ENCODE measurements at places on chromosomes 12 and 14.
A peak's percentile ranks its signal among the peaks of the same experiment; 100 is the strongest.

DNA sequence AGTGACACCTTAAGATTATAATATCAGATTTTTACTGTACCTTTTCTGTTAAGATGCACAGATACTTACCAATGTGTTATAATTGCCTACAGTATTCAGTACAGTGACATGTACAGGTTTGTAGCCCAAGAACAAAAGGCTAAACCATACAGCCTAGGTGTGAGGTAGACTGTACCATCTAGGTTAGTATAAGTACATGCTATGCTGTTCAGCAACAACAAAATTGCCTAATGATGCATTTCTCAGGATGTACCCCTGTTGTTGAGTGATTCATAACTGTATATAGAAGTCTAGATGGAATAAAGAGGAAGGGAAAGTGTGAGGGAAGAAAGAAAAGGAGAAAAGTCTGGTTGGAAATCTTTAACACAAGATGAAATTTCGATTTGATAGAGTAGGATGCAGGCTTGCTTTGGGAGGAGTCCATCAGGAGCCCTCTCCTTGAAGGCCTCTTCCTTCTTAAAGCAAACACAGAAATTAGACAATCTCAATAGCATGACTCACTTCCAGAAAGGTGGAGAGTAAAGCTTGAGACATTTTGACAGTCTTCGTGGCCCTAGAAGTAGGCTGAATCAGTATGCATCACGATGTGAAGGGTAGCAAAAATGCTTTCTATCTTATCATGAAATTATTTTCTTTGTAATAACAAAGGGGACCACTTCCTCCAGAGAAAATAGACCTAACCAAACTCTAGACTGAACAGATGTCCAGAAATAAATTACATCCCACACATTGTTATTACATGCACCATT is 191.5 kb downstream of the SYT1 start:
- DNase-seq = no peak

DNA sequence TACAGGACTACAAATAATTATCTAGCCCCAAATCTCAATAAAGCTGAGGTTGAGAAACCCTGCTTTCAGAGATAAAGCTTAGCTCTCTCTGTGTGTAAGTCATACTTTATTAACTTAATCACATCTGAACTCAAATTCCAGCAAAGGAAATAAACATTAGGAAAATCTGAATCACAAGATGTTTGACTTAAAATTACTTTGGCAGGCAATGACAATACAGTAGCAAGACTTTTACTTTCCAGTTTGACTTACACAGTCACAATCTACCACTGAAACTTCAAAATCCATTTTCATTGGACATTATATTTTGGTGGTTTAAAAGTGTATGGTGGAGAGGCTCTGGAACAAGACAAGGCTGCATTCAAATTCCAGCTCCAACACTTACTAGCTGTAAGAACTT is 11.4 kb downstream of the TMEM116 start:
- DNase-seq = no peak

- peak; percentile 33 for DNase-seq
These were observed 4.1 kb upstream of the SERPINA1 start for GRCh38 chr14:94392510-94392935.

DNA sequence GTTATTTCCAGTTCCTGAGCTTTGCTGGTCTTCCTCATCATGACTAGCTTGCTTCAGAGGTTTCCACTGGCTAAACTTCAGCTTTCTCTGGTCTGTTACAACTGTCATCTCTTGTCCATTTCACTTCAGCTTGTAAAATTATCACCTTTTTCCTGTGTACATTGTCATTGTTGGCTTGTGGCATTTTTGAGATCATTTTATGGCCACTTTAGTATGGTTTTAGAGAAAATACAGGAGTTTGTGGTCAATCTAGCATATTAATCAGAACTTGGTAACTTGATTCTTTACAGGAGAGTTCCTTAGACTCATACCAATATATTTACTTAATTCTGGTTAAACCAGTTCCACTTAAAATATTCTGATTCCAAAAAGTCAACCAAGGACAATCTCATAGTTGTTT is 235.9 kb upstream of the KITLG start:
- no peak for DNase-seq

- no peak for DNase-seq
These were observed 37.5 kb downstream of the ZFC3H1 start for GRCh38 chr12:71626098-71626497.

DNA sequence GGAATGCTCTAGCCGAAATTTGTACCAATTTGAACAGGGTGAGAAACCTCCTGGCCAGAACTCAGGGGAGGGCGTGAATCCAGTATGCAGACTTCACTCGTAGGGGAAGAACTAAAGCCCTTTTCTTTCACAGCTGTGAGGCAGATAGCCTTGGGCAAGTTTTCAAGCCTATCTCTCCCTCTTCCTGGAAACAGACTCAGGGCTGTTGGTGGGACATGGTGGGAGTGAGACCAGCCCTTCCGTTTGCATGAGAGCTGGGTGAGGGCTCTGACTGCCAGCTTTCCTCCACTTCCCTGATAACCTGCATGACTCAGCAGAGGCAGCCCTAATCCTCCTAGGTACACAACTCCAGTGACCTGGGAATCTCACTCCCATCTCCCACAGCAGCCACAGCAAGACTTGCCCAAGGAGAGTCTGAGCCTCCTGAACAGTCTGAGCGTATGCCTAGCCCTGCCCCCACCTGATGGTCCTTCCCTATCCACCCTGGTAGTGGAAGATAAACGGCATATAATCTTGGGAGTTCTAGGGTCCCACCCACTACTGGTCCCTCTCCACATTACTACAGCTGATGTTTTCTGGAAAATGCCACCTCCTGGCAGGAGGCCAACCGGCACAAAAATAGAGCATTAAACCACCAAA is 170.1 kb upstream of the AMIGO2 start:
- DNase-seq = no peak

GRCh38 chr12:109880938-109881337 is 597 bp upstream of the GLTP start:
- DNase-seq = no peak

- no peak for DNase-seq
These were observed 84.5 kb upstream of the CDKN3 start for GRCh38 chr14:54312166-54312801.

DNA sequence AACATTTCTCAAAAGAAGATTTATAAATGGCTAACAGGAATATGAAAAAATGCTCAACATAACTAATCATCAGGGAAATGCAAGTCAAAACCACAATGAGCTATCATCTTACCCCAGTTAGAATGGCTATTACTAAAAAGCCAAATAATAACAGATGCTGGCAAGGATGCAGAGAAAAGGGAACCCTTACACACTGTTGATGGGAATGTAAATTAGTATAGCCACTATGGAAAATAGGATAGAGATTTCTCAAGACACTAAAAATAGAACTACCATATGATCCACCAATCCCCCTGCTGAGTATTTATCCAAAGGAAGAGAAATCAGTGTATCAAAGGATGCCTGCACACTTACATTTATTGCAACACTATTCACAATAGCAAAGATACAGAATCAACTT is 58.3 kb downstream of the GUCY2C start:
- DNase-seq = no peak

DNA sequence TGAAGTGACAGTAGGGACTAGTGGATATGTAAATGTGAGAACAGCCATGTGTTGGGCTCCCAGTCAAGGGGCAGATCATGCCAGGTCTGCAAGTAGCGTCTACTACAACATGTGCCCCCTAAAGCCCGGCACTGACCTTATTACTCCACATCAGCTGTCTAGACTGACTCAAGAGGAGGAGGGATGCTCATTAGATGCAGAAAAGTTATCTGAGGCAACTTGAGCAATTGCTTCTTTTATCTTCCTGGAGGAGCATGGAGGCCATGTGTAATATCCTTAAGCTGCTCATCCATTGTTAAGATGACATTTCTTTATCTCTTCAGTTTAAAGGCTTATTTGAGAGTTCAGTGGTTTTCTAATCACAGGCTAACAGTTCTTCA is 404.7 kb upstream of the FLRT2 start:
- DNase-seq = no peak

GRCh38 chr12:92417373-92417772 is 271.7 kb upstream of the BTG1 start:
- DNase-seq = no peak

Data from CD4-positive, alpha-beta T cell treated with Interleukin-15 for 4 hours (primary cell).